Spinal cord (tissue), 10 donors: ENCODE measurements at places on chromosomes 12 and 14. TPM values are rescaled to one million over a fixed set of nuclear protein-coding genes. Genes with fewer than 3 reads are reported as not detected.
A peak's percentile ranks its signal among the peaks of the same experiment; 100 is the strongest.

PRPH gene
- polyA plus RNA-seq: 341 TPM

STON2 gene
- polyA plus RNA-seq: 21.8 TPM

ABHD12B gene
- 1.3 TPM for polyA plus RNA-seq

GLS2 gene
- polyA plus RNA-seq: 9.6 TPM

ERP27 gene
- polyA plus RNA-seq: 0.45 TPM

MGST1 gene
- polyA plus RNA-seq: 132 TPM

WNT5B gene
- 14.2 TPM for polyA plus RNA-seq

- no peak overlapping the region for H3K4me3 ChIP-seq
- H3K27ac ChIP-seq: no peak overlapping the region
- H3K4me1 ChIP-seq: no peaks in the 10 kb centered on the region
- no peaks in the 10 kb centered on the region for H3K27me3 ChIP-seq
These were observed 198.5 kb downstream of the SOX5 start for GRCh38 chr12:23750923-23751322.

- H3K36me3 ChIP-seq: no peaks in the 10 kb centered on the region
- peak; percentile 55 for DNase-seq
- H3K27me3 ChIP-seq: no peaks in the 10 kb centered on the region
- no peak overlapping the region for H3K4me3 ChIP-seq
These were observed 236.4 kb downstream of the PAWR start for GRCh38 chr12:79454338-79454843.

DNA sequence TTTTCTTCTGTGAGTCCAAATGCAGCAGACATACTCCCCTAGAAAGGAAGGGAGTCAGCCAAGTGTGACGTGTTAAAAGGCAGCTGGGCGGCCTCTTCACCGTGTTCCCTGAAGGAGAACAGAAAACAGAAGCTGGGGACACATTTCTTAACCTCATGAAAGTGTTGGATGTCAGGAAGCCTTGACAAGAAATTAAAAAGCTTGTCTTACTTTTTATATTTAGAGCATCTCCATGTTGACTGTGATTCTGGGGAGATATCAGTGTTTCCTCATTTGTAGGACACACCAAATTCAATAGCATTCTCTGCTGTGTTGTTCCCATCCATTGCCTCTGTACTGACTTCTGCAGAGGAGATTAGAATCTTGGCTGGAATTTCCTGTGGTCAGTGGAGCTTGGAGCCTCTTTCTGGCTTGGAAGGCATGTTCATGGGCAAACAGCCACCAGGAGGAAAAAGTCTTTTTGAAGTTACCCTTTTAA lies 93.7 kb downstream of the RMST start:
- peaks cover 2% of the 10 kb centered on the region for H3K36me3 ChIP-seq
- no peaks in the 10 kb centered on the region for H3K4me1 ChIP-seq
- no peak overlapping the region for H3K4me3 ChIP-seq

- no peak overlapping the region for H3K27ac ChIP-seq
- H3K4me3 ChIP-seq: no peak overlapping the region
- DNase-seq: no peak
These were observed 438.1 kb downstream of the IPO8 start for GRCh38 chr12:30257618-30258017.

GRCh38 chr12:273382-273781 lies 10.7 kb upstream of the SLC6A13 start:
- DNase-seq: peak; percentile 38
- no peaks in the 10 kb centered on the region for H3K27me3 ChIP-seq
- H3K27ac ChIP-seq: peak overlapping the region; percentile 49

GRCh38 chr14:53900499-53900898 lies 56.1 kb downstream of the BMP4 start:
- no peak overlapping the region for H3K27ac ChIP-seq
- DNase-seq: no peak
- no peak overlapping the region for H3K4me3 ChIP-seq
- no peaks in the 10 kb centered on the region for H3K36me3 ChIP-seq
- no peaks in the 10 kb centered on the region for H3K4me1 ChIP-seq

- H3K4me3 ChIP-seq: no peak overlapping the region
- H3K4me1 ChIP-seq: no peaks in the 10 kb centered on the region
- H3K36me3 ChIP-seq: no peaks in the 10 kb centered on the region
- no peak for DNase-seq
These were observed 523.7 kb upstream of the FOXG1 start for GRCh38 chr14:28242895-28243294.

GRCh38 chr14:95496111-95496681 lies 20.3 kb downstream of the SYNE3 start:
- no peak for DNase-seq
- H3K27me3 ChIP-seq: no peaks in the 10 kb centered on the region
- H3K36me3 ChIP-seq: peaks cover 3% of the 10 kb centered on the region

DNA sequence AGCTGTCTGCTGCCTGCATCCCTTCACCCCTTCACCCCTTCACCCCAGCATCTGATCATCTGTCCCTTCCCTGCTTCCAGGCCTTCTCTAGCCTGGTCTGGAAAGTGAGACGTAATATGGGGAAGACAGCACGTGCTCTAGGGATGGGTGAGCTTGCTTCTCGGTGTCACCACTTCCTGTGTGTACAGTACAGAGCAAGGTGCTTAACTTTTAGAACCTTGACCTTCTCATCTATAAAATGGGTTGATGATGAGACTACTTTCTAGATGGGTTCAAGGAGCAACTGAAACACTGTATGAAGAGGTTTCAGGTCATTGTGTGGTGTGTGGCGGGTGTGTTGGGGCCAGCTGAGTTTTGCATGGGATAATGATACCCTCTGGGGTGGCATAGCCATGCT lies 140.5 kb downstream of the TSPAN9 start:
- H3K36me3 ChIP-seq: peaks cover 17% of the 10 kb centered on the region
- no peak overlapping the region for H3K4me3 ChIP-seq
- peaks cover 66% of the 10 kb centered on the region for H3K4me1 ChIP-seq
- no peak overlapping the region for H3K27ac ChIP-seq
- no peaks in the 10 kb centered on the region for H3K27me3 ChIP-seq

- peak; percentile 71 for DNase-seq
- H3K4me1 ChIP-seq: peaks cover 58% of the 10 kb centered on the region
- peaks cover 4% of the 10 kb centered on the region for H3K36me3 ChIP-seq
- no peak overlapping the region for H3K4me3 ChIP-seq
- H3K27ac ChIP-seq: no peak overlapping the region
- no peaks in the 10 kb centered on the region for H3K27me3 ChIP-seq
These were observed 27.0 kb downstream of the SMUG1 start for GRCh38 chr12:54161481-54162437.

DNA sequence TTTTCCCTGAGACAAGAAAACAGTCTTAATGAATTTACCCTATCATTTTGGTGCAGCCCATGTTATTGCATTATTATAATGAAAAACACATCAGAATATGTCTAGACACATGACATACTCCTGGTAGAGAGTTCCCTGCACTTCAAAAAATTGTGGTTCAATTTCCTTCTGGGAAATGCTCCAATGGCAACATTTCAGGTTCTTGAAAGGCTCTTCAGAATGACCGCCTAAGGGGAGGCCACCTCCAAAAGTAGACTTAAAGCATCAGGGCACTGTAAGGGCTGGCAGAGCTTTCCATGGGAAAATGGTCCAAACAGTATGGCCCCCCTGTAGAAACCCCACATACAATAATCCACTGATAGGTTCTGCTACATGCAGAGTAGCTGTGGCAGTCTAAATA lies 110.7 kb downstream of the SLC25A21 start:
- no peak overlapping the region for H3K4me3 ChIP-seq
- no peak for DNase-seq

DNA sequence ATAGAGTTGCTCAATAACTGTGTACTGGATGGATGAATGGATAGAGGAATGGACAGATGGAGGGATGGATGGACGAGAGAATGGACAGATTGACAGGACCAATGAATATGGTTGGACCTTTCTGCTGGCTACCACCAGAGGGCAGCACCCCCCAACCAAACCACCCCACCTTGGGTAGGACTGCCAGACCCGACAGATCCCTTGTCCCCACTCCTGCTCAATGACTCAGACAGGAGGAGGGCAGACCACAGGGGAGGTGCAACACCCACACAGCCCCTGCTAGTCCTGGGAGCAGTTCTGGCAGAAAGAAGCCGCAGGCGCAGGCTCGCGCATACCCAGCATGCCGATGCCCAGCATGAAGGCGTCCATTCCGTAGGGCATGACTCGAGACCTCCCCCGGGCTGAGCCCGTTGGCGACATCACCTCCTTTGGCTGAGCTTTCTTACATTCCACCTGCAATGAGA lies 12.4 kb downstream of the MSI1 start:
- H3K27ac ChIP-seq: no peak overlapping the region
- H3K4me3 ChIP-seq: no peak overlapping the region
- DNase-seq: no peak
- H3K27me3 ChIP-seq: no peaks in the 10 kb centered on the region
- H3K4me1 ChIP-seq: peaks cover 32% of the 10 kb centered on the region

GRCh38 chr12:91316907-91317269 lies 134.3 kb upstream of the DCN start:
- no peaks in the 10 kb centered on the region for H3K36me3 ChIP-seq
- no peak overlapping the region for H3K27ac ChIP-seq
- no peak overlapping the region for H3K4me3 ChIP-seq
- H3K4me1 ChIP-seq: no peaks in the 10 kb centered on the region
- H3K27me3 ChIP-seq: no peaks in the 10 kb centered on the region
